ENCODE measurements at places on chromosomes 16 and 17.
A peak's percentile ranks its signal among the peaks of the same experiment; 100 is the strongest.

- peak; percentile 43 for DNase-seq
- H3K4me1 ChIP-seq = peaks cover 16% of the 10 kb centered on the region
- peak overlapping the region; percentile 49 for H3K27ac ChIP-seq
- H3K36me3 ChIP-seq = peaks cover 40% of the 10 kb centered on the region
- peak overlapping the region; percentile 98 for H3K4me3 ChIP-seq
Observed at GRCh38 chr16:71628810-71629209, 2.8 kb downstream of the MARVELD3 start.

DNA sequence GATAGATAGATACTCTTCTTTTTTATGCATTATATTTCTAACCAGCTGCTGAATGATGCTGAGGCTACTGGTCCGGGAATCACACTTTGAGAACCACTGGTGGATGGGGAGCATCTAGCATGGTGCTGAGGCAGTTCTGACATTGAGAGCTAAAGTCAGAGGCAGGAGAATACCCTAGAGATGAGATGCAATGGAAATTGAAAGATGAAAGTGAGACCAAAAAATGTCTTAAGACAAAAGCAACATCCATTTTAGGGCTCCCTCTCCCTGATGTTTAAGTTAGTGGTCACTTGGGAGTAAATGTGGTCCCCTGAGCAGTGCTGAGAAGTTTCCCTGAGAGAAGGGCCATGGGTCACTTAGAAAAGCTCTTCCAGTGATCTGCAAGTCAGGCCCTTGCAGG, 6.8 kb downstream of the PCTP start:
- no peaks in the 10 kb centered on the region for H3K4me1 ChIP-seq
- no peaks in the 10 kb centered on the region for H3K27me3 ChIP-seq
- DNase-seq = no peak
- H3K36me3 ChIP-seq = peaks cover 12% of the 10 kb centered on the region
- H3K27ac ChIP-seq = no peak overlapping the region

DNA sequence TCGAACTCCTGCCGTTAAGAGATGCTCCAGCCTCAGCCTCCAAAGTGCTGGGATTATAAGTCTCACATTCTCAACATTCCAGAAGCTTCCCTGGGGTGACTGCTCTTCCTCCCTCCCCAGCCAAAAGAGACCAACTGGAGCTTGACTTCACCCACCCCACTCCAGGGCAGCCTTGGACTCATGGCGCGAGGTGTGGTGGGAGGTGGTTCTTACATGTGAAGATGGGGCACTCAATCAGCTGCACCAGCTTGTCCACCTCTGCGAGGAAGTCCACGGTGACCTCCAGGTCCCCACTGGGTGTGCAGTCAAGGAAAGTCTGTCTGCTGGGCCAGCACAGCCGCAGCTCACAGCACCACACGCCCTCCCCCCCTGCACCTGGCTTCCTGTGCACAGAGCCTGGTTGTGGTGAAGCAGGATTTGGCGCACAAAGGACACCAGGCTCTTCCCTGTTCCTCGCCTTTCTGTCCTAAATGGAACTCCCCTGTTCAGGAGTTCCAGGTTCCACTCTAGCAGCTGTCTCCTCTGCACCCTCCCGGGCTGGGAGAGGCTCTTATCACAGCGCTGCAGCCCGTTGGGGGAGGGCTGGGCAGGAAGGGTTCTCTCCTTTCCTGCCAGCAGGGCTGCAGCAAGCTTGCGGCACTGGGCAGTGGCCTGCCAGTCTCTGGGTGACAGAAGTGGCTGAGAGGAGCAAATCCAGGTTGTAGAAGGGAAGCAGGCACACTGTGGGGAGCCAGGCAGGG, 9.6 kb upstream of the MTSS2 start:
- peaks cover 30% of the 10 kb centered on the region for H3K36me3 ChIP-seq
- H3K27ac ChIP-seq = no peak overlapping the region
- peak; percentile 76 for DNase-seq
- peaks cover 66% of the 10 kb centered on the region for H3K4me1 ChIP-seq
- H3K4me3 ChIP-seq = no peak overlapping the region
- no peaks in the 10 kb centered on the region for H3K27me3 ChIP-seq

- no peak overlapping the region for H3K4me3 ChIP-seq
- no peaks in the 10 kb centered on the region for H3K4me1 ChIP-seq
- no peaks in the 10 kb centered on the region for H3K36me3 ChIP-seq
- no peaks in the 10 kb centered on the region for H3K27me3 ChIP-seq
- no peak overlapping the region for H3K27ac ChIP-seq
Observed at GRCh38 chr16:59941594-59941993, 1207.5 kb upstream of the GOT2 start.

- no peak overlapping the region for H3K4me3 ChIP-seq
- H3K4me1 ChIP-seq = no peaks in the 10 kb centered on the region
- no peaks in the 10 kb centered on the region for H3K36me3 ChIP-seq
- no peak for DNase-seq
- no peak overlapping the region for H3K27ac ChIP-seq
Observed at GRCh38 chr17:38534498-38534885, 71.3 kb downstream of the SRCIN1 start.

DNA sequence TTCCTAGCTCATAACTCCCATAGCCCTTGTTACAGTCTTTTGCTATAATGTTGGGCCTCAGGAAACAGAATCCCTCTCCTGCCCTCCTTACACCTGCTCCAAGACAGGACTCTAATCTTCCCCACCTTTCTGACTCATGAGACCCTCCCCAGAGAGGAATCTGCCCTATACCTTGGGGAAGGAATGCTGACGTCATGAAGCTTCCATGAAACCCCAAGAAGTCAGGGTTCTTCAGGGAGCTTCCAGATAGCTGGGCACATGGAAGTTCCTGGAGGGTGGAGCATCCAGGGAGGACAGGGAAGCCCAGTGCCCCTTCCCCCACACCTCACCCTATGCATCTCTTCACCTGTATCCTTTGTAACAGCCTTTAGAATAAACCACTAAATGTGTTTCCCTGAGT, 285.7 kb downstream of the SOX9 start:
- no peak overlapping the region for H3K4me3 ChIP-seq
- peaks cover 72% of the 10 kb centered on the region for H3K4me1 ChIP-seq
- H3K36me3 ChIP-seq = no peaks in the 10 kb centered on the region

DNA sequence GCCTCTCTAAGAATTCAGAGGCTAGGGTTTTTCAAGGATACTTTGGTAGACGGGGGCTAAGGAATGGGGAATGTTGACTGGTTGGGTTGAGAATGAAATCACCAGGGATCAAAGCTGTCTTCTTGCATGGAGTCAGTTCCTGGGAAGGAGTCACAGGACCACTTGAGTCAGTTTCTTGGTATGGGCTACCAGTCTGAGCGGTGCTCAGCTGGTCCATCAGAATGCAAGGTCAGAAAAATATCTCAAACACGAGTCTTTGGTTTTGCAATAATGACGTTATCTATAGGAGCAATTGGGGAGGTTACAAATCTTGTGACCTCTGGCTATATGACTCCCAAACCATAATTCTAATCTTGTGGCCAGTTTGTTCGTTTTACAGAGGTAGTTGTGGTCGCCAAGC, 18.4 kb downstream of the CHD9NB start:
- no peak overlapping the region for H3K4me3 ChIP-seq
- no peaks in the 10 kb centered on the region for H3K27me3 ChIP-seq
- DNase-seq = no peak
- H3K36me3 ChIP-seq = no peaks in the 10 kb centered on the region
- no peak overlapping the region for H3K27ac ChIP-seq
- no peaks in the 10 kb centered on the region for H3K4me1 ChIP-seq

DNA sequence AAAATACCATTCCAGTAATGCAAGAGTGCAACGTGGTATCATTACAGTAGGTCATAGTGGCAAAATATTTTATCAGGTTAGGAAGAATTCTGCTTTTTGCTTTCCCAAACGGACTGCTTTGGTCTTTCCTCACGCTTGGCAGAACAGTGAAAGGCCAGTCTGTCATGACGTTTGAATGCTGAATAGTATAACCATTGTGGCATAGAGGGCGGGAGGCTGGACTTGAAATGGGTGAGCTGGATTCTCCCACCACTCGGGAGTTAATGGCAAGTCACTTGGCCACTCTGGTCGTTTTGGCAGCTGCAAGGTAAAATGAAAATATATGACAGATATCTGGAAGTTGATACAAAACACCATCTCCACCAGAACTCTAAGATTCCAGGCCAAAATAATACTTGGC, 391.2 kb downstream of the MAF start:
- peaks cover 5% of the 10 kb centered on the region for H3K4me1 ChIP-seq
- no peak for DNase-seq
- no peaks in the 10 kb centered on the region for H3K36me3 ChIP-seq
- no peak overlapping the region for H3K27ac ChIP-seq
- no peaks in the 10 kb centered on the region for H3K27me3 ChIP-seq
- H3K4me3 ChIP-seq = no peak overlapping the region

DNA sequence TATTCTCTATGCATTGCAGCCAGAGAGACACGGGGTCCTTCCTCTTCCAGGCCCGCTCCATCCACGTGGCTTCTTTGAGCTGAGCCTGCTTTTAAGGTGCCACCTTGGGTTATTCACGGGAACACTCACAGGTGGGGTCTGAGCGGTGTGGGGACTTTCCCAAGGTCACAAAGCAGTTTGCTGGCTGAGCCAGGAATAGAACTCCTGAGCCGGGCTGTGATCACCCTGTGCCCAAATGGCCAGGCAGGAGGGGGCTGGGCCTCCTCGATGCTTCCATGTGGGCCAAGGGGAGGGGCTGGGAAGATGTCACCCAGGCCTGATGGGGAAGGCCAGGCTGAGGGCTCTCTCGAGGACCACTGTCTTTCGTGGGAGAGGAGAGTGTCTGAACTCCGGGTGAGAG, 13.0 kb upstream of the GSE1 start:
- no peak for DNase-seq
- peaks cover 2% of the 10 kb centered on the region for H3K4me1 ChIP-seq
- H3K27ac ChIP-seq = no peak overlapping the region
- H3K27me3 ChIP-seq = no peaks in the 10 kb centered on the region

GRCh38 chr17:50093807-50094206, 1.3 kb upstream of the PDK2 start:
- no peak overlapping the region for H3K27ac ChIP-seq
- H3K4me3 ChIP-seq = no peak overlapping the region
- peaks cover 28% of the 10 kb centered on the region for H3K36me3 ChIP-seq
- no peak for DNase-seq

DNA sequence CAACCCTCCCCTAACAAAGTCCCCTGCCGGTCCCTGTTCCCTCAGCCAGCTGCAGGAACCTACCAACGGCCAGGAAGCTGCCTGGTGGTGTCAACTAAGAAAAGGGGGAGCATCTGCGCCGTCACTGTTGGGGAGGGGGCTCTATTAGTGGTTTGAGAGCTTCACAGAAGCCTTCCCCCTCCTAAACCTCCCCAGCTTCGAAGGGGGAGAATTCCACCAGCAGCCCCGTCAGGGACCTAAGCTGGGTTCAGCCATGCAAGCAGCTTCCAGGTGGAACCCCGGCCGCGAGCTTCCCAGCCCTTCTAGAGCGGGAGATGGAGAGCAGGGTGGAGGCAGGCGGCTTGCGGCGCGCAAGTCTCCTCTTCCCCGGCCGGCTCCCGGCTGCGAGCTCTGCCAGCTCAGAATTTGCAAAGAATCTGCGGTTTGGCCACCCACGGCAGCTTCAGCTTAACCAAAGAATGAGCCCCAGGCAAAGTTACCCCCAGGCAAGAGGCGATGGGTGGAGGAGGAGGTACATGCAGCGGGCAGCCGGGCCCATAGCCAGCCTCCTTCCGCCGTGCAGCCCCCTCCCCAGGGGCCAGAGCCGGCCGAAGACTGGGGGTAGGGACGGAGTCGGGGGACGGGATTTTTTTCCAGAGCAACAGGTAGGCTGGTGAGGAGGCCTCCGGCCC, 33.7 kb downstream of the DDX19A start:
- peak overlapping the region; percentile 89 for H3K27ac ChIP-seq
- peaks cover 9% of the 10 kb centered on the region for H3K4me1 ChIP-seq
- peaks cover 27% of the 10 kb centered on the region for H3K36me3 ChIP-seq
- H3K27me3 ChIP-seq = no peaks in the 10 kb centered on the region
- H3K4me3 ChIP-seq = peak overlapping the region; percentile 89

GRCh38 chr17:66387392-66387981, 85.1 kb downstream of the PRKCA start:
- peak overlapping the region; percentile 78 for H3K27ac ChIP-seq
- H3K4me3 ChIP-seq = no peak overlapping the region
- H3K27me3 ChIP-seq = no peaks in the 10 kb centered on the region
- peaks cover 12% of the 10 kb centered on the region for H3K36me3 ChIP-seq

DNA sequence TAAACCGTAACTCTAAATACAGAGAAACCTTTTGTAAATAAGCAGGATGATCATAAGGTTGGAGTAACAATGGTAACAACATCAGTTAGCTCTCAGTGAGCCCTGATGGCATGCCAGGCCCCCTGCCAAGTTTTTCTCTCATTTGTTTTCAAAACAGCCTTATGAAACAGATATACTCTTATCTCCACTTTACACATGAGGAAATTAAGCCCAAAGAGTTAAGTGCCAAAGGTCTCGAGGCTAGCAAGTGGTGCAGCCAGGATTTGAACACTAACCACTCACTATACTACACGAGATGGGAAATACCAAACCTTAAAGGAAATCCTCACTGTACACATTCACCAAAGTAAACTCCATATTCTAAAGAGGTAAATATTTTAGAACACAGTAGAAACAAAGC, 15.0 kb downstream of the USP31 start:
- no peak overlapping the region for H3K27ac ChIP-seq
- peak; percentile 30 for DNase-seq
- H3K36me3 ChIP-seq = no peaks in the 10 kb centered on the region
- H3K4me1 ChIP-seq = no peaks in the 10 kb centered on the region

GRCh38 chr17:27207073-27207513, 86.8 kb upstream of the WSB1 start:
- H3K4me3 ChIP-seq = no peak overlapping the region
- H3K27ac ChIP-seq = no peak overlapping the region
- H3K27me3 ChIP-seq = peaks cover 6% of the 10 kb centered on the region

DNA sequence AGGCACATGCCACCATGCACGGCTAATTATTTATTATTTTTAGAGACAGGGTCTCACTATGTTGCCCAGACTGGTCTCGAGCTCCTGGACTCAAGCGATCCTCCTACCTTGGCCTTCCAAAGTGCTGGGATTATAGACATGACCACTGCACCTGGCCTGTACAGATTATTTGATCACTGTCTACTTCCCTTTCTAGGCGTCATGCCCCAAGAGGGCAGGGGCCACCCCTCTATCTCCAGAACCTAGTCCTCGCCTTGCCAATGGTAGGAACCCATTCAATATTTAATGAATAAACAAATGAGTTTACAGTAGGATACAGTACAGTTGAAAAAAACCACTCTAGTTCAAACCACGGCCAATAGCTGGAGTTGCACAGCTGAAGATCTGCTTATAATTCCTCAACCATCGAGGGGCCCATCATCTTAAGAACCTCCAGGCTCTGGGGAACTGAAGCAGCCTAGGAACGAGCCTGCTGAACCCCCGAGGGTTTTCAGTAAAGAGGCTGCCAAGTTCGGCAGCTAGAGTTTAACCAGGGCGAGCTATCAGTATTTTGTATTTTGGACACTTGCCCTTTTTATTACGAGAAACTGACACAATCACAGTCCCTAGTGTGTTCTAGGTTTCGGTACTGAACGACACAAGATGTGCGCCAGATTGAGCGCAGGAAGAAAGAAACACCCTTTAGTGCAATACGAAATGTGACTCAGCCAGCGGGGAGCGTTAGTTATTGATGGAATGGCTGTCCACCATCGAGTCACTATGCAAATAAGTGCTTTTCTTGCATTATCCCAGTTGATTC, 14.6 kb downstream of the ADCY9 start:
- no peaks in the 10 kb centered on the region for H3K4me1 ChIP-seq
- no peaks in the 10 kb centered on the region for H3K27me3 ChIP-seq
- no peak overlapping the region for H3K27ac ChIP-seq
- H3K36me3 ChIP-seq = peaks cover 6% of the 10 kb centered on the region

Measured in large intestine (tissue), 12 donors.